ENCODE measurements at places on chromosomes 7 and 10. TPM values are rescaled to one million over a fixed set of nuclear protein-coding genes. Genes with fewer than 3 reads are reported as not detected.
A peak's percentile ranks its signal among the peaks of the same experiment; 100 is the strongest.

- H3K4me1 ChIP-seq: peaks cover 40% of the 10 kb centered on the region
- H3K27me3 ChIP-seq: no peaks in the 10 kb centered on the region
- DNase-seq: no peak
Measured at GRCh38 chr10:22434521-22434920, 89.2 kb downstream of the SPAG6 start.

- no peaks in the 10 kb centered on the region for H3K36me3 ChIP-seq
- DNase-seq: no peak
- no peak overlapping the region for H3K27ac ChIP-seq
Measured at GRCh38 chr10:83346266-83346910, 792.9 kb upstream of the GHITM start.

DNA sequence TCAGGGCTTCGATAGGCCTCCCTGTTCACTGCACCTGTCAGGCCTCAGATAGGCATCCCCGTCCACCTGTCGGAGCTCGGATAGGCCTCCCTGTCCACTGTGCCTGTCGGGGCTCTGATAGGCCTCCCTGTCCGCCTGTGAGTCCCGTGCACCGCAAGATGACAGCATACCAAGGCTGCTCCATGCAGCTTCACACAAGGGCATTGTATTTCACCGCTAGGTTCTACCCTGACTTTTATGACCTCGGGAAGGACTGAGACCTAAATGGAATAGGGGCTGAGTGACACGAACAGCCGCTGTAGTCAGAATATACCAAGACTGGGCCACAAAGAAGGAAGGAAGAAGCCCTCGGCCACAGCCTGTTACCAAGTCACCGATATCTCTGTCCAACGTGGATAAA lies 271.2 kb downstream of the DIP2C start:
- no peak overlapping the region for H3K27ac ChIP-seq
- peaks cover 3% of the 10 kb centered on the region for H3K36me3 ChIP-seq
- H3K27me3 ChIP-seq: no peaks in the 10 kb centered on the region
- no peak for DNase-seq
- no peak overlapping the region for H3K4me3 ChIP-seq
- H3K4me1 ChIP-seq: peaks cover 20% of the 10 kb centered on the region

GRCh38 chr10:45376371-45376801 lies 2.4 kb downstream of the ALOX5 start:
- no peak overlapping the region for H3K27ac ChIP-seq
- H3K4me1 ChIP-seq: peaks cover 14% of the 10 kb centered on the region
- no peaks in the 10 kb centered on the region for H3K36me3 ChIP-seq
- peaks cover 28% of the 10 kb centered on the region for H3K27me3 ChIP-seq
- DNase-seq: no peak

GRCh38 chr7:103524042-103524907 lies 78.3 kb upstream of the SLC26A5 start:
- no peak overlapping the region for H3K4me3 ChIP-seq
- no peaks in the 10 kb centered on the region for H3K36me3 ChIP-seq
- H3K27me3 ChIP-seq: peaks cover 57% of the 10 kb centered on the region
- H3K4me1 ChIP-seq: no peaks in the 10 kb centered on the region

DNA sequence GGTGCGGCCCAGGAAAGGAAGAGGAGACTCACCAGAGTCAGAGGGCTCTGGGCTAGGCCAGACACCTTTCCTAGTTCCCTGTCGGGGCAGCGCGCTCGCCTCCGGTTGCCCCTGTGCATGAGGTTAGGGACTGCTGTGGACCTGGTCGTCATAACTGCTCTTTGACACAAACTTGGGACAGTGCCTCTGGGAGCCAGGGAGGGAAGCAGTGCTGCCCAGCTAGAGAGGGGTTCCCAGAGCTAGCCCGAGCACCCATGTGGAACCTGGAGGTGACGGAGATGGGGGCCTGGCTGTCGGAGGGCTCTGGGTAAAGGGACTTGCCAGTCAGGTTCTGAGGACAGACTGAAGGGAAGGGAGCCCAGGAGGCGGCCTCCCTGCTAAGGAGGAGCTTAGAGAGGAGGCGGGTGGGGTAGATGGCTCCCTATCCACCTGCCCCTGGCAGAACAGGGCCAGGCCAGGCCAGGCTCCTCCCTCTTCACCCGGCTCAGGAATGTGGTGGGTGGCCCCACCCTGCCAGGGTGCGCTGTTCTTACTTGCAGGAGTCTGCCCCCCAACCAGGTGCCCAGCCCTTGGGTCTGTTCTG lies 29.7 kb downstream of the AGAP3 start:
- no peaks in the 10 kb centered on the region for H3K27me3 ChIP-seq
- H3K4me3 ChIP-seq: peak overlapping the region; percentile 48
- H3K4me1 ChIP-seq: peaks cover 52% of the 10 kb centered on the region
- peak; percentile 81 for DNase-seq

DNA sequence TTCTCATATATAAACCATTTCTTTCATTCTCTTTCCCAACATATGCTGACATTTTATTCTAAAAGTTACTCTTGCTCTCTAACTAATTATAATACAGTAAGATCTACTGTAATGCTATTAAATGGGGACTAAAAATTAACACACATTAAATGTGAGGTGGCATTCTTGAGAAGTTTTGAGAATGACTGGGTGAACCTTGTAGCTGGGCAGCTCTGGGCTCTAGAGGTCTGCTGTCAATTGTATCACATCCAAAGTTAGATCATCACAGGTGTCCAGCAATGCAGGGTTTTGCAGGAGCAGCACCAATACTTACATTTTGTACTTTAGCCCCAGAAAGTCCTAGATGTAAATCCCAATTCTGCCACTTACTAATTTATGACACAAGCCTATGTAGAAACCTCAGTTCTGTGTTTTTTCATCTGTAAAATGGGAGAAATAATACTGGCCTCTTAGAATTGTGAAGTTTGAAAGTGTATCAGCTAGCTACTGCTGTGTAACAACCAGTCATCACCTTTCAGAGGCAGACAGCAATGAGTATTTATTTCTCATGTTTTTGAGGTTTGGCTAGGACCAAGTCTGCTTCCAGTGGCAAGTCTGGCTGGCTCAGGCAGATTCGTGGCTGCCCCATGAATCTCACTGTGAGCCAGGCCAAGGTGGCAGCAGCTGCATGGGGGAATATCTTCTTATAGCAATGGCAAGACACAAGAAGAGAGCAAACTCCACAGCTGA lies 79.6 kb upstream of the EMX2 start:
- no peaks in the 10 kb centered on the region for H3K36me3 ChIP-seq
- peaks cover 14% of the 10 kb centered on the region for H3K4me1 ChIP-seq
- no peak for DNase-seq
- H3K27ac ChIP-seq: no peak overlapping the region

DNA sequence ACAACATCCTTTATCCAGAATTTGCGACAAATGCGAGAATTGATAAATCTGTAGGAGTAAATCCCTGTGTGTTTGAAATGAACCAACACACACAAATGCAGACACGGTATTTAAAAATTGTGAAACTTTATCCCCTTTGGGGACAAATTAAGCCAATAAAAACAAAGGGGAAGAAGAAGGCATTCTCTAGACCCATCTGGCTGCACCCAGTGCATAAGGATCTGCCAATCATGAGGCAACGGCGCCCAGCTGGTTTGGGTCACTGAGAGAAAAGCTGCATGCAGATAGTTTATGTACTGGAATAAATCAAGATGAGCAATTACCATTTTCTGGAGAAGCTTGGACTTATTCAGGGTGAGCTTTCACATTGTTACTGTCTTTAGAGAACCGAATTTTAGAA lies 45.7 kb downstream of the VAX1 start:
- H3K4me1 ChIP-seq: no peaks in the 10 kb centered on the region
- H3K36me3 ChIP-seq: no peaks in the 10 kb centered on the region
- no peak for DNase-seq
- H3K4me3 ChIP-seq: no peak overlapping the region

- no peak for DNase-seq
- peak overlapping the region; percentile 71 for H3K4me3 ChIP-seq
- no peak overlapping the region for H3K27ac ChIP-seq
- no peaks in the 10 kb centered on the region for H3K36me3 ChIP-seq
Measured at GRCh38 chr7:122143376-122143750, 686 bp downstream of the AASS start.

GRCh38 chr10:80700252-80700651 lies 162.6 kb downstream of the SH2D4B start:
- peaks cover 3% of the 10 kb centered on the region for H3K27me3 ChIP-seq
- no peak overlapping the region for H3K4me3 ChIP-seq
- no peaks in the 10 kb centered on the region for H3K4me1 ChIP-seq
- H3K36me3 ChIP-seq: no peaks in the 10 kb centered on the region

DNA sequence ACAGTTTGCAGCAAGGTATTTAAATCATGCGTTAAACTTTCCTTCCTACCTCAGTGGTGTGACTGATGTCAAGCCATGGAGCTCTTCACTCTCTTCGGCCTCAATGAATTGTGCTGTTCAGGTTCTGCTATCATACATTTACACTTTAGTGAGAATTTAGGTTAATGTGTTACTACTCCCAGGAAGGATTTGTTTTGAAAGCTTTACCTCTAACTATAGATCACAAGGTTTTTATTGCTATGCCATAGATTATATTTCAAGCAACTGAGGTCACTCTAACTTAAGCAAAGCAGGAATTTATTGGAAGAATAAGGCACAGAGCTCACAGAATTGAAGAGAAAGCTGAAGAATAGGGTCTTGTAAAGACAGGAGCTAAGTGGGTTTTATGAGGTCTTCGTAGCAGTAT lies 11.0 kb upstream of the ADD3 start:
- no peak overlapping the region for H3K27ac ChIP-seq
- H3K4me1 ChIP-seq: no peaks in the 10 kb centered on the region
- H3K36me3 ChIP-seq: no peaks in the 10 kb centered on the region
- no peak for DNase-seq

GRCh38 chr7:87398446-87398845 lies 53.0 kb downstream of the CROT start:
- H3K36me3 ChIP-seq: no peaks in the 10 kb centered on the region
- no peaks in the 10 kb centered on the region for H3K27me3 ChIP-seq
- H3K4me1 ChIP-seq: no peaks in the 10 kb centered on the region
- H3K4me3 ChIP-seq: no peak overlapping the region
- H3K27ac ChIP-seq: no peak overlapping the region

- no peak for DNase-seq
- no peak overlapping the region for H3K4me3 ChIP-seq
- H3K36me3 ChIP-seq: no peaks in the 10 kb centered on the region
- H3K4me1 ChIP-seq: peaks cover 4% of the 10 kb centered on the region
Measured at GRCh38 chr7:98774884-98775283, 94.9 kb downstream of the TMEM130 start.

DNA sequence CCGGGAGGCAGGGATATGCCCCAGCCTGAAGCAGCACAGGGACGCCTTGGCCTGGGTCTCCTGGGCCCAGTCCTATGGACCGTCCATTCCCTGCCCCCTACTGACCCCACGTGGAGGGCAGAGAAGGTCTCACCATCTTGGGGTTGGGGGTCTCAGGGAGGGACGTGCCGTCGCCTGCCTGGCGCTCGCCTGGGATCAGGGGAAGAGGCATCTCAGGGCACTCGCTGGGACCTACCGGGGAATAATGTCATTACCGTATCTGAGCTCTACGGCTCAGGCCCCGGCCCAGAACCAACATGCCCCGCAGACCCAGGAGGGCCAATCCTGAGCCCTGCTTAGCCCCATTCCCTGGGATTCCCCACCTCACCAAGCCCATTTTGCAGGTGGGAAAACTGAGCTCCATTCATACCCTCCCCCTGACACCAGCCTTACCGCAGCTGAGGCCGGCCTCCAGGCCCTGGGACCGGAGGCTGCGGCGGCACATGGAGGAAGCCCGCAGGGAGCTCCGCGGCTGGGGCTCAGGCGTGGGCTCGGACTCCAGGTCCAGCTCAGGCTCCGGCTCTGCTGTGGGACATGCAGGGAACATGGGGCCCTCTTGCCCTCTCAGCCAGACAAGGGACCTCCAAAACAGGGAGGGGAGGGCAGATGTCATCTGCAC lies 40.7 kb downstream of the GRID2IP start:
- H3K27me3 ChIP-seq: no peaks in the 10 kb centered on the region
- H3K4me3 ChIP-seq: no peak overlapping the region
- H3K4me1 ChIP-seq: no peaks in the 10 kb centered on the region
- no peaks in the 10 kb centered on the region for H3K36me3 ChIP-seq

GRCh38 chr7:39408906-39409305 lies 157.3 kb upstream of the YAE1 start:
- no peaks in the 10 kb centered on the region for H3K36me3 ChIP-seq
- no peak overlapping the region for H3K27ac ChIP-seq
- H3K4me1 ChIP-seq: no peaks in the 10 kb centered on the region
- DNase-seq: no peak
- H3K4me3 ChIP-seq: no peak overlapping the region

PILRA gene
- total RNA-seq: 1.8 TPM

NPS gene
- not detected for total RNA-seq

NPTX2 gene
- not detected for total RNA-seq

PRLHR gene
- not detected for total RNA-seq

FKBP6 gene
- total RNA-seq: not detected

CALHM3 gene
- 0.49 TPM for total RNA-seq

WNT16 gene
- 152 TPM for total RNA-seq
